ENCODE measurements at places on chromosomes 2 and 18. TPM values are rescaled to one million over a fixed set of nuclear protein-coding genes. Genes with fewer than 3 reads are reported as not detected.

- no peak for DNase-seq
Measured at GRCh38 chr18:5456577-5457461, 87.0 kb downstream of the EPB41L3 start.

ARL4C gene
- total RNA-seq, result 23.5 TPM

DNA sequence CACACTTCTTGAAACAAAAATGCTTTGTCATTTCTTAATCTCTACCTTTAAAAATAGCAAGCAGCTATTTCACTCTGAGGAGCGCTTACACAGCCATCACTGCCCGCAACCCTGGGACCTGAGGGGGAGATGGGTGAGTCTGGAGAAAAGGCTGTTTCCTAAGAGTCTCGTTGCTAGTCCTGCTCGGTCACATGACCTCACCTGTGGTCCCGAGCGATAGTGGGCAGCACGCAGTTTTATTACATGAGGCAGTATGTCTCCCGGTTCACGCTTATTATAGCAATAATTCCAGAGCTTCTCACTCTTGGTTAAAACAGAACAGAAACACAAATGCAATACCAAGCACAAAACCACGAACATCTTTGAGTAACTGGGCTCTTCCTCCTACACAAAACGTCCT, 105.3 kb downstream of the ZNF516 start:
- DNase-seq, result no peak

GRCh38 chr2:232576995-232577394, 26.5 kb downstream of the EIF4E2 start:
- no peak for DNase-seq

CRYGC gene
- not detected for total RNA-seq

DNA sequence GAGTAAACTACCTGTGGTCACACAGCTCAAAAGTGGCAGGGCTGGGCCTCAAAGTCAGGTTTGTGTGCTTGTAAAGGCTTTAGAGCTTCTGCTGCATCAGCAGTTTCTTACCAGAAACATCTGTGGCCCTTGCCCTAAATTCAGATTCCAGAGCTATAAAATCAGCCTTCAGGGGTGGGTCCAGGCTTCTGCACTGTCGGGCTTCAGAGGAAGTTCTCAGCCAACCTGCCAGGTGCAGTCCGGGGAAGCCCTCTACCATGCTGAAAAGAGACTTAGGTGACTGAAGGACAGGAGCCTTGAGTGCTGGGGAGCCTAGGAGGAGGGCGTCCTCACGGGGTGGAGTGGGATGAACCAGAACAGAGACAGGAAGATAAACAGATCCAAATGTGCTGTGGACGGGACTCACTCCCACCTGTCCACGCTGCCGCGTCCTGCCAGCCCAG, 69.9 kb upstream of the HS6ST1 start:
- DNase-seq, result no peak

GRCh38 chr2:96315400-96316071, 9.6 kb upstream of the ITPRIPL1 start:
- no peak for DNase-seq

- DNase-seq, result no peak
Measured at GRCh38 chr2:236052206-236052605, 116.0 kb downstream of the GBX2 start.

GRCh38 chr2:9812945-9813311, 30.3 kb upstream of the TAF1B start:
- DNase-seq, result no peak

- DNase-seq, result no peak
Measured at GRCh38 chr2:23400703-23401102, 15.7 kb downstream of the KLHL29 start.

- DNase-seq, result no peak
Measured at GRCh38 chr2:116057538-116057937, 1615.1 kb downstream of the DPP10 start.

ZNF385B gene
- 8.8 TPM for total RNA-seq

DNA sequence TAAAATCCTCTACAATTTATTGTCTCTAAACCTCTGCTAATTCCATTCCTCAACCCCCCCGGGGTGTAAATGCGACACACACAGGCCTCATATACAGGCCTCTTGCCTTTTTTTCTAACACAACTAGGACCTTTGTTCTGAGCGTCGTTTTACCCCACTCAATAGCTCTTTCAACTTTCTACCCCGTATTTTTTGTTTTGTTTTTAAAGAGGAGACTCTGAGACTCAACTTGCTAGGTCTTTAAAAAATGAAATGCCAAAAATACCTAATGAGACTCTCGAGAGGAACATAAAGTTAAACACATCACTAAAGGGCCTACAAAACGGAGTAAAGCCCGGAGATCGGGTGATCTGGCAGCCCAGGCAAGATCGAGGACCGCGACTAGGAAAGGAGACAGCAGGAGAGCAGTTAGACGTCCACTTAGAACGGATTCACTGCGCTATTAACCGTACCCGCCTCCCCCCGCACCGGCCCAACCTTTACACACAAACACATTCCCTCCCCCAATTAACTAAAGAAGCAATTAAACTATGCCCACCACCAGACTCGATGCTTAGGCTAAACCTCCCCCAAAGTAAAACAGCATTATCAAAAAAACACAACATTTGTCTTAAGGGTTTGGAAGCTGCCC, 1.7 kb downstream of the TRIP12 start:
- no peak for DNase-seq

GRCh38 chr2:173472112-173472511, 117.4 kb downstream of the CDCA7 start:
- no peak for DNase-seq

Data from breast epithelium (tissue), 4 donors.